ENCODE measurements at places on chromosomes 3 and 15.

DNA sequence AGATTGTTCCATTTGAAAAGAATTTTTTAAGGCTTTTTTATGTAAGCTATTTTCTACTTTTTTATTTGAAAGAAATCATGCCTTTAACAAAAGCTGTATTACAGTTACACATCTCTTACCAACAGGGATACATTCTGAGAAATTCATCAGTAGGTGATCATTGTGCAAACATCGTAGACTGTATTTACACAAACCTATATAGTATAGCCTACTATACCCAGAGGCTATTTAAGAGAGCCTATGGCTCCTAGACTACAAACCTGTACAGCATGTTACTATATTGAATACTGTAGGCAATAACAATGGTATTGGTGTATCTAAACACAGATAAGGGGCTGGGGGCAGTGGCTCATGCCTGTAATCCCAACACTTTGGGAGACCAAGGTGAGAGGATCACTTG, 43.1 kb downstream of the PEAK1 start:
- DNase-seq, result no peak

- DNase-seq, result no peak
Measured at GRCh38 chr3:172235698-172236097, 196.3 kb downstream of the FNDC3B start.

GRCh38 chr3:66227915-66228314, 7.1 kb downstream of the SLC25A26 start:
- no peak for DNase-seq

DNA sequence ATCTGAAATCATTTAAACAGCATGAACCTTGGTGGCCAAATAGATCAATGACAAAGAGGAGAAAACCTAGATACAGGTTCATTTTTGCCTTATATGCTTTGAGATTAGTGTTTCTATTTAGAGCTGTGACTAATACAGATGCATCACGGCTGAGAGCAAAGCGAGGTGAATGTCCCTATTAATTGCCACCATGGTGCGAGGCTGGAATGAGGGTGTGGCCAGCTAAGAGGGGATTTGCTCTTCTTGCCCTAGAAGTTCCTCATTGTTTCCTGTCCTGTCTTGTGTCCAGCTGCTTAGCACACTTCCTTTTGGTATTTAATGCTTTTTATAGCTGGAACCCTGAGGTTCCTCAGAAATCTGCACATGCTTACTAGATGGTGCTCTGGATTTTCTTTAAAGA, 339.1 kb upstream of the RGMA start:
- no peak for DNase-seq

- no peak for DNase-seq
Measured at GRCh38 chr3:15955968-15956367, 158.2 kb upstream of the ANKRD28 start.

- no peak for DNase-seq
Measured at GRCh38 chr15:96535148-96535547, 204.6 kb downstream of the NR2F2 start.

- DNase-seq, result no peak
Measured at GRCh38 chr3:127608362-127608718, 10.1 kb downstream of the MCM2 start.

- DNase-seq, result no peak
Measured at GRCh38 chr15:63157891-63158431, 684 bp upstream of the RPS27L start.

DNA sequence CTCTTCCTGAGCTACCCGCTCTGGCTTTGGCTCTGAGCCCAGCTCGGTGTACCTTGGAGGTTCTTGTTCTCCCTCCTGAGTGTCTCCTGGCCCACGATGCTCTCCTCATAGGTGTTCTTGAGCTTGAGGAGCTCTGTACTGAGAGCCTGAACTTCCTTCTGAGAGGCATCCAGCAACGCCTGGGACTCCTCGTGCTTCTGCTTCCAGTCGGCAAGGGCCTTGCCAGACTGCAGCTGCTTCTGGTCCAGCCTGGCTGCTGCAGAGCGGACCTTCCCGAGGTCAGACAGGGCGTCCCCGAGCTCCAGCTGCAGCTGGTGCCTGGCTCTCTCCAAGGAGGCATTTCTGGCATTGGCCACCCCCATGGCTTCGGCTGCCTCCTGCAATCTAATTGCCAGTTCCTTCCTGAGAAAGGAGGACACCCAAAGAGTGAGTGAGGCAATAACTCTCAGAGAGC, 99.8 kb downstream of the MYH15 start:
- no peak for DNase-seq

GRCh38 chr3:14458434-14459275, 56.2 kb downstream of the SLC6A6 start:
- DNase-seq, result no peak

DNA sequence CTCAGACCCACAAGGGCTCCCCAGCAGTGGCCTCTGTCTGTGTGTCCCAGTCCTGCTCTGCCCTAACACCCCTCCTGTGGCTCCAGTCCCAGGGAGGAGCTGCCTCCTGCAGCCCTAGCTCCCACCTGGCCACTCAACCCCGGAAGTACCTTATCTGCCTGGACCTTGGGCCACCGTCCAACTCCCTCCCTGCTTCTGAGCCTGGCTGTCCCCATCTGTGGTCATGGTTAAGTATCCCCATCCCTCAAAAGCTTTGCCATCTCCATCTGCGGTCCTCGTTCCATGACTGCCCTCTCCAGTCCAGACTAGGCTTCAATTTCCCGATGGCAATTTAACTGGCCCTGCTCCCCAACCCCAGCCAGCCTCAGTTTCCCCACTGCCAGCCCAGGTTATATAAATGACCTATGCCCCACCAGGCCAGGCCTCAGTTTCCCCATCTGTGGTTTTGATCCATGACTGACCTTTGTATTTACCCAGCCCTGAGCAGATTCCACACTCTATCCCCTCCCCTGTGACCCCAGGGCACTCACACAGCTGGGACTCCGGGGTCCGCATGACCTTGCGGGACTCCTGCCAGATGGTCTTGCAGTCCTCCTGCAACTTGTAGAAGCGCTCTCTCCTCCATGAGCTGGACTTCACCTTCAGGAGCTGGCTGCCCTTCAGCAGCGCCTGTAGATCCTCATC, 9.6 kb downstream of the PLCD1 start:
- DNase-seq, result no peak

- no peak for DNase-seq
Measured at GRCh38 chr15:57911247-57911646, 154.3 kb downstream of the ALDH1A2 start.

- DNase-seq, result no peak
Measured at GRCh38 chr15:90585863-90586262, 56.1 kb downstream of the CRTC3 start.

DNA sequence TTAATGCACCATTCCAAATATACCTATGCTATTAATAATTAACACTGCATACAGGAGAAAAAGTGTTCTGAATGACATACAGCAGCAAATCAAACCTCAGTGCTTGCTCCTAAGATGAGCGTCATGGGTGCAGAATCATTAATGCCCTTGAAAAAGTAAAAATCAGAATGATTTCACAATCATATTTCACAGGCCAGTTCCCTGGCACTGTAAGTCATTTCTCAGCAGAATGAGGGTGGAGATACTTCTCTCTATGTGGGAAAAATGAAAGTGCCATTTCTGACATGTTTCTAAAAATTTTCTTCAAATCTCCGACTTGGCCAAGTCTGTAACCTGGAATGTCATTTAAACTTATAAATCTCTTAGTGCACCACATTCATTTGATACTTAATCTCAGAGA, 549.8 kb upstream of the AGTR1 start:
- DNase-seq, result no peak

- no peak for DNase-seq
Measured at GRCh38 chr15:87736401-87736800, 520.1 kb downstream of the NTRK3 start.

GRCh38 chr3:9876991-9877390, 3.1 kb downstream of the CIDEC start:
- DNase-seq, result no peak

DNA sequence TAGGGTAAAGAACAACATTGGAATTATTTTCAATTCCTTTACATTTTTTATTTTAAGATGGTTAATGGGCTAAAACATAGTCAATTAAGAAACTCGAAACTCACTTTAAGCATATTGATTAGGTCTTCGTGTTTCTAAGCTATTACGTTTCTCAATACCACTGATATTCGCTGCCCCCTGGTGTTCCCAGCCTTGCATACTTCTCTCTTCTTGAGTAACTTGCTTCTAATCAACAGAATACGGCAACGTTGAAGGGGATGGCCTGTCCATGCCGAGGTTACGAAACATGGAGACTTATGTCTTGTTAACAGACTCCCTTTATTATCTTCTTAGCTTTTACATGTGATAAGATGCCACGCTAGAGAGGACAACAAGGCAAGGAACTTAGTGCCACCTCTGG, 43.6 kb downstream of the ROBO1 start:
- peak; percentile 9 for DNase-seq

GRCh38 chr15:41659855-41660234, 360 bp upstream of the MGA start:
- no peak for DNase-seq

DNA sequence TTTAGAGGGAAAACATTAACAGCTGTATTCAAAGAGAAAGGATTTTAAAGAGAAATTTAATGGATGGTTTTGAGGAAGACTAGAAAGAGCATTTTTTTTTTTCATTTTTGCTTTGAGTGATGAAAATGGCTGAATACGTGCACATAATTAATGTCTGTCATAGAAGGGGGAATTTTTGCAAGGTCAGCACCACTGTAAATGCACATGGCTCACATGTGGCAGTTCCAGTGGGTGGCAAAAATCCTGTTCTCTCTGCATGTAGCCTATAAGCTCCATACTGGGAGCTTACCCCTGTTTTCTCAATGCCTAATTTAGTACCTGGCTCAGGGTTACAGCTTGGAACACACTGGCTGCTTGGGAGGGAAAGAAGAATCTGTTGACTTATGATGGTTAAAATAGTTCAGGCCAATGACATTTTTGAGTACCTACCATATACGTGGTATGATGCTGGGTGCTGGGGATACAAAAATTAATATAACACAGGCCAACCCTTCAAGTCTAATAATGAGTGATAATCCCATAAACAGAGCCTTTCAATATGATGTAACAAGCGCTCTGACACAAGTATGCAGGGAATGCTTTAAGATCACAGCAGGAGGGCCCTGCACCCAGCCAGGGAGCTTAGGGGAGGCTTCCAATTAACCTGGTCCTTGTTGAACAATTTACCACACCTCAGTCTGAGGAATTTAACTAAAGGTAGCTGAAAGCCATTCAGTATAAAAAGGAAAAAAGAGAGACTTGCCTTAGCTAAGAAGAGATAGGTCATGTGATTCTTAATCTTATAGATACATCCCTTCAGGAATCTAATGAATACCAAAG, 33.0 kb downstream of the HSPBAP1 start:
- DNase-seq, result no peak

- DNase-seq, result no peak
Measured at GRCh38 chr15:57769266-57769665, 62.8 kb downstream of the POLR2M start.

GRCh38 chr3:156836701-156837100, 10.5 kb downstream of the LEKR1 start:
- DNase-seq, result no peak

- DNase-seq, result no peak
Measured at GRCh38 chr15:74243431-74243830, 7.3 kb downstream of the CCDC33 start.

GRCh38 chr3:167938516-167938915, 157.2 kb downstream of the GOLIM4 start:
- DNase-seq, result no peak

- DNase-seq, result no peak
Measured at GRCh38 chr3:98561727-98562521, 30.1 kb downstream of the GPR15 start.

- no peak for DNase-seq
Measured at GRCh38 chr15:42788725-42789124, 51.8 kb upstream of the CDAN1 start.

DNA sequence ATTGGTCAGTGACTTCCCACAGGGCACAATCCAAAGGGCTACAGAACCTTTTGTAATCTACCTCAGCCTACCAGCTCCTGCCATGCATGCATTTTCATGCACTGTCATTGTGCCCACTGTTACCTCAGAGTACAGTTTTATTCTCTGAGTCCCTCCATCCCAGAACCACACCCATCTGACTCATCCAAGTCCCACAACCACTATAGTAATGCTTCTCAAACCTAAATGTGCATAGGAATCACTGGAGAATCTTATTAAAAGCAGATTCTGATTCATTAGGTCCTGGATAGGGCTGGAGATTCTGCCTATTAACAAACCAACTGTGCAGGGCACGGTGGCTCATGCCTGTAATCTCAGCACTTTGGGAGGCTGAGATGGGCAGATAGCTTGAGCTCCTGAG, 3.7 kb upstream of the B3GALNT1 start:
- DNase-seq, result no peak

- peak; percentile 15 for DNase-seq
Measured at GRCh38 chr15:69394556-69395282, 19.4 kb upstream of the KIF23 start.

DNA sequence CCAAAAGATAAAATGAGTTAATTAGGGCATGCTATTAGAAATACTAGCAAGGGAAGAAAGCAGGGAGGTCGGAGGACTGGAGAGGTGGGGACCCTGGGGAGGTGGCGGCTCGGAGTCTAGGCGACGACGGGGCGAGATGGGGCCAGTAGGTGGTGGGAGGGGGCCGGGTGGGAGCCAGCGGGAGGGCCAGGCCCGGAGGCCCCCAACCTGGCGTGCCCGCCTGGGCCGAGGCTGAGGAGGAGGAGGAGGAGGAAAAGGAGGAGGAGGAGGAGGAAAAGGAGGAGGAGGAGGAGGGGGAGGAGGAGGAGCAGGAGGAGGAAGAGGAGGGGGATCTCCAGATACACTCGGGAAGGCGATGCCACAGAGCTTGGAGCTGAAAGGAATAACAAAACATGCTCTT, 426.2 kb downstream of the NR2F2 start:
- DNase-seq, result no peak

DNA sequence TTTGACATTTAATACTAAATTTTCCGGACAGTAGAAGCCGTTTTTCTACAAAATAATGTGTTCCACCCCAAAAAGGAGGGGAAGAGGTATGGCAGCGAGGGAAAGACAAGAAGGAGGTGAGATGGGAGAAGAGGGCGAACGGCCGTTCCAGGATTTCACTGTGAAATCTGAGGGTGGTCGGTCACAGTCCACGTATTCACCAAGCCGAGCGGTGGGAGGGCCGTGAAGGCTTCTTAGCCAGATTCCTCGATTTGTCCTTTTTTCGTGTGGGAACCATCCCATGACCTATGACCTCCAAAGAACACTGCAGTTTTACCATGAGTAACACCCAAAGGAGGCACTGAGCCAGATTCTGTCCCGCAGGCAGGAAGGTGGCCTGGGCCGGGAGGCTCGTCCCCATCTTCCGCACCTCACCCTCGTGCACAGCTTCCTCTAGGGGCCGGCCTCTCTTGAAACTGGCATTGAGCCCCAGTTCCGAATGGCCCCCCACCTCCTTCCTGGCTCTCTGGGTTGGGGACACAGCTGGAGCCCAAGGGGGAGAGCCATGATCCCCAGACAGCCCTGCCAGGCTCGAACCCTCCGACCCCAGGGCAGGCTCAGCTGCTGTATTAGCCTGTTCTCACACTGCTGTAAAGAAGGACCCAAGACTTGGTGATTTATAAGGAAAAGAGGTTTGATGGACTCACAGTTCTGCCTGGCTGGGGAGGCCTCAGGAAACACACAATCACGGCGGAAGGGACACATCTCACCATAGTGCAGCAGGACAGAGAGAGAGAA, 23.7 kb downstream of the XXYLT1 start:
- no peak for DNase-seq
